ENCODE measurements at places on chromosomes 4 and X. TPM values are rescaled to one million over a fixed set of nuclear protein-coding genes. Genes with fewer than 3 reads are reported as not detected.
A peak's percentile ranks its signal among the peaks of the same experiment; 100 is the strongest.

AMBN gene
- total RNA-seq, result not detected

NLGN4X gene
- 0.05 TPM for total RNA-seq

SLBP gene
- total RNA-seq, result 116 TPM

TEX13B gene
- total RNA-seq, result not detected

CSN1S1 gene
- total RNA-seq, result not detected

AFM gene
- total RNA-seq, result not detected

LEF1 gene
- 386 TPM for total RNA-seq

- peaks cover 1% of the 10 kb centered on the region for H3K36me3 ChIP-seq
- H3K27ac ChIP-seq, result peak overlapping the region; percentile 73
Observed at GRCh38 chrX:149527705-149528104, 13.1 kb upstream of the EOLA1 start.

GRCh38 chrX:119030990-119031389 lies 41.8 kb upstream of the CT47C1 start:
- no peaks in the 10 kb centered on the region for H3K36me3 ChIP-seq
- peaks cover 2% of the 10 kb centered on the region for H3K27me3 ChIP-seq
- no peak overlapping the region for H3K4me3 ChIP-seq
- DNase-seq, result no peak
- no peaks in the 10 kb centered on the region for H3K4me1 ChIP-seq

- no peaks in the 10 kb centered on the region for H3K27me3 ChIP-seq
- no peak for DNase-seq
- no peak overlapping the region for H3K4me3 ChIP-seq
- no peaks in the 10 kb centered on the region for H3K4me1 ChIP-seq
- no peak overlapping the region for H3K27ac ChIP-seq
Observed at GRCh38 chr4:130689181-130689580, 1593.2 kb downstream of the C4orf33 start.

DNA sequence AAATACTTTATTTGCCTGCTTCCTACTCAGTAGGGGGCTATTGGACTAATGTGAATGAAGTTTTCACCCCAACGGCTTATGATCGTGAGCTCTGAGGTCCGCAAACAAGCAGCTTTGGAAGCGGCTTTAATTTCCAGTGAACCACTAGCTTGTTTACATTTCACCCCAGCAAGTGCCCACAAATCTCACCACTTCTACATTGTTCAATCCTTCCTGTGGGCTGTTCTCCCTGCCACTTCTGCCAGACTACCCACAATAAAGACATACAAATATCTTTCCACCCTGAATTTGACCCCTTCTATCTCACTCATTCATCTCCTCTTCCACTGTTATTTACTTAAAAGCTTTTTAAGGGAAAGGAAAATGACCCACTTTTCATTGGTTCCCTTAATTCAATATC lies 98.0 kb downstream of the CDS1 start:
- no peaks in the 10 kb centered on the region for H3K27me3 ChIP-seq
- H3K4me1 ChIP-seq, result peaks cover 31% of the 10 kb centered on the region
- H3K27ac ChIP-seq, result no peak overlapping the region
- no peak for DNase-seq
- H3K36me3 ChIP-seq, result no peaks in the 10 kb centered on the region
